NCI-H69 (cell line): ENCODE measurements at places on chromosomes 7 and 10.

- no peak for DNase-seq
Observed at GRCh38 chr10:26437637-26438461, at the start of gene APBB1IP. Gene APBB1IP, plus strand, starts transcription at chr10:26438341. Its CDS starts 53,986 bp downstream, at chr10:26492327.

- no peak for DNase-seq
Observed at GRCh38 chr7:4154882-4155535, 527.1 kb upstream of the FOXK1 start.

DNA sequence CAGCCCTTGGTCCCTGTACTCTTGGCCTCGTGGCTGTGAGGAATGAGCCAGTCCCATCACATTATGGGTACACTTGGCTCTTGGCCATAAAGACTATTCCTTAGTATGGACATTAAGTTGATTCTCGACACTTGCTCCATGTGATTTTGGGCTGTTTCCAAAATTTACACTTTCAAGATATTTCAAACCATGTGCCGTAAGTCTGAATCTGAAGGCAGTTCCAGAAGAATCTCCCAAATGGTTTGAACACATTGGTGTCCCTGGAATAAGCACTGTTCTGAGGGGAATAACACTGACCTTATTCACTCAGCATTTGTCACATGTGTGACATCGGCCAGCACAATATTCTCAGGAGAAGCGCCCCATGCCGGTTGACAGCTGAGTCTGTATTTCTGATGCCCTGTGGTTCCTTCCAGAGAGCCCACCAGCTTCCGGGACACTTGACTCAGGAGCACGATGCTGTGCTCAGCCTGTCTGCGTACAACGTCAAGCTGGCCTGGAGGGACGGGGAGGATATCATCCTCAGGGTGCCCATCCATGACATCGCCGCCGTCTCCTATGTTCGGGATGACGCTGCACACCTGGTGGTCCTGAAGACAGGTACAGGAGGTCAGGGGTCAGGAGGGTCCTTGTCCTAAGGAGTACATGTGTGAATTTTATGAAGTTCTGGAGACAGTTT lies 24.6 kb downstream of the NACAD start:
- no peak for DNase-seq

GRCh38 chr7:29306319-29306991 lies 111.9 kb downstream of the CHN2 start:
- DNase-seq = no peak

GRCh38 chr10:100340948-100341847 lies 5.8 kb upstream of the SCD start:
- DNase-seq = peak; percentile 82

DNA sequence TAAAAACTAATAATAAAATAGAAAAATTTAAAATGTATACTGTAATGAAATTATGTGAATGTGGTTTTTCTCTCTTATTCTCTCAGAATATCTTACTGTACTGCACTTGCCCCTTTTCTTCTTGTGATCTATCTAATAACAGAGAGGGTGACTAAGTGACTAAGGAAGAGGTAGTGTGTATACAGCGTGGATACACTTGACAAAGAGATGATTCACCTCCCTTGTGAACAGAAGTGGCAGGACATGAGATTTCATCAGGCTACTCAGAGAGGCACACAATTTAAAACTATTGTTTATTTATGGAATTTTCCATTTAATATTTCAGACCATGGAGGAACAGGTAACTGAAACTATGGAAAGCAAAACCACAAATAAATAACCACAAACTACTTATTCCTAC lies 806.6 kb upstream of the GHITM start:
- no peak for DNase-seq

DNA sequence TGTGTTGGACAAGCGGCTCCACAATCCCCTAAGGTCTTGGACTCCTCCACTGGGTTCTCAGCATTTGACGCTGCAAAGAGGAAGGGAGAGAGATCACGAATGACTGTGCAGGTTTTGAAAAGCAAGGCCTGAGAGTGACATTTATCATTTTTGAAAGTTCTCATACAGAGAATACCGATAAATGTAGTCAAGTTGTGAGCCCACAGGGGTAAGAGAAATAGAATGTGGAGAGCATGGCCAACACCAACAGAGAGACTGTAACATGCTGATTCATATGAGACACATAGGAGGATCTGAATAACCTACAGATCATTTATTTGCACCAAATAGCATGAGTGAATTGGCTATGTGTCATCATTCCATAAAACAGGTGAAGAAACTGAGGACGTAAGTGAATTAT lies 230.5 kb upstream of the MBL2 start:
- no peak for DNase-seq

- no peak for DNase-seq
Observed at GRCh38 chr7:33788531-33788930, 116.8 kb upstream of the BMPER start.

GRCh38 chr7:92778972-92779371 lies 57.4 kb downstream of the CDK6 start:
- peak; percentile 6 for DNase-seq

GRCh38 chr7:86212976-86213375 lies 430.7 kb upstream of the GRM3 start:
- no peak for DNase-seq
